H7 (cell line): ENCODE measurements at places on chromosomes 6 and 20.
A peak's percentile ranks its signal among the peaks of the same experiment; 100 is the strongest.

DNA sequence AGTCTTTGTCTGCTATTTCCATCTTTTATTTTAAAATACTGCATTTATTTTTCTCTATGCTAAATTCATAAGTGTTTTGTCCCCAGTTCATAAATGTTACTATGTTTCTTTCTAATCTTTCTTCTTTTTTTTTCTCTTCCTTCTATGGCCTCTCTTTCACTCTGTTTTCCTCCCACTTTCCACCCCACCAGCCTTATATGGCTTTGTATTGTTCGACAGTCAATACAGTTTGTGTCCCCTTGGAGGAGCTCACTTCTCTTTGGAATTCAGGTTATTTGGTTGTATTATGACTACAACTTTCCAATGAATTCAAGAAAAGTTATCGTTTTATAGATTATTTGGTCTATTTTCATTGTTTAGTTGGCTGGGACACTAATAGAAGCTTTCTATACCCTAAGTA, 393.5 kb downstream of the NKAIN2 start:
- peak; percentile 11 for DNase-seq

GRCh38 chr20:16904751-16905150, 156.6 kb downstream of the OTOR start:
- peak; percentile 36 for DNase-seq

GRCh38 chr20:11721411-11721810, 196.3 kb upstream of the BTBD3 start:
- no peak for DNase-seq

- DNase-seq: no peak
Measured at GRCh38 chr20:47524015-47524784, 22.5 kb downstream of the NCOA3 start.

- DNase-seq: no peak
Measured at GRCh38 chr6:158816803-158817727, 2.1 kb downstream of the EZR start.

- peak; percentile 79 for DNase-seq
Measured at GRCh38 chr6:33314515-33314942, 651 bp upstream of the TAPBP start.

GRCh38 chr20:57391439-57392301, 474 bp downstream of the RBM38 start:
- DNase-seq: peak; percentile 85

DNA sequence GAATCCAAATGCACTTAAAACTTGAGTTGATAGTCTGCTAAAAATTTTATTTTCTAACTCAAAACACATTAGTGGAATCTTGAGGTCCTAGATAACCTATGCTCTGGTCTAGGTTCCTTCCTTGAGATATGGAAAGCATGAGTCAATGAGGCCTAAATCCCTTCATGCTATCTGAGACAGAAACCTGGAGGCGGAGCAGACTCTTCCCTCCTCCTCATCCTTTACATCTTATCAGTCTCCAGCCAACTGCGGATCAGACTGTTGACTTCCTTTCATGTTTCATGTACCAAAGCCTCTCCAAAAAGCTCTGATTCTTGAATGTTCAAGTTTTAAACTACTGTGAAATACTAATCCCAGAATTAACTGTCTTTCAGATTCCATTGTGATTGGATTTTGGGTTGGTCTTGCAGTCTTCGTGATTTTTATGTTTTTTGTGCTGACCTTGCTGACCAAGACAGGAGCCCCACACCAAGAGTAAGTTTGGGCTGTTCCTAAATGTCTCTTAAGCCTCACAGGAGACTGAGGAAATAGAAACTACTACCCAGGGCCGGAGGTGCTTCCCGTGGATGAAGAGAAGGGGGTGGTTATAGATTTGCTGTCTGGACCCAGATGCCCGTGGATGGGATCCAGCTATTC, 29.1 kb downstream of the MRAP2 start:
- peak; percentile 39 for DNase-seq

GRCh38 chr20:18390201-18390600, 76.6 kb downstream of the DZANK1 start:
- no peak for DNase-seq

GRCh38 chr20:41422953-41423352, 56.3 kb upstream of the EMILIN3 start:
- DNase-seq: no peak

- DNase-seq: no peak
Measured at GRCh38 chr6:159080217-159080976, 35.6 kb upstream of the TAGAP start.

DNA sequence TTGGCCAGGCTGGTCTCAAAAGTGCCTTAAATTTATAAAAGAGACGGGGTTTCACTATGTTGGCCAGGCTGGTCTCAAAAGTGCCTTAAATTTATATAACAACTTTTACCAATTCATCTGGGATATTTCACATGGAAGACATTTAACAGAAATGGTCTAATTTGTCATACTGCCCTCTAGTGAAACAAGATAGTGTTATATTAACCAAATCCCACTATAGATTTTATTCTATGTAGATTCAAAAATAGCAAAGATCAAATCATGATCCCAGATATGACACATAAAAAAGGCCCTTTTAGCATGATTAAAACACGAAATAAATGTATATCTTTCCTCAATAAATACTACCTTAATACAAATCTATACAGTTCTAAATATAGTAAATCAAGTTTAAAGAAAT, 102.8 kb upstream of the TFAP2D start:
- DNase-seq: no peak
